Dorsolateral prefrontal cortex (tissue), 122 donors: ENCODE measurements at places on chromosomes 2 and 18.

DNA sequence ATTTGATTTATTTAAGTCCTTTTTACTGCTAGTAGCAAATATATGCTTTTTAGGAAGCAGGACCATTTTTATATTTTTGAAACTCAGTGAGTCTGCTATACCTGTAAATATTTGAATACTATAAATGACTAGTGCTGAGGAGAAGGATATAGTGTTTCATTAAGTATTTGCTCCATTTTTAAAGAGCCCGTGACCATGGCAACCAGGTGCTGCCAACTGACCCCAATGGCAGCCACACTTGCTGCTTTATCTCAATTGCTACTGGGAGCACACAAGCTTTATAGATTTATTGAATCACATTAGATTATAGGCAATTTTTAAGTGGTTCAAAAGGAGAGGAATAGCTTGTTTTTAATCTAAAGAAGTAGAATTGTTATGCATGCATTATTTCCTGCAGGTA lies 142.0 kb downstream of the SCG2 start:
- no peak for DNase-seq

DNA sequence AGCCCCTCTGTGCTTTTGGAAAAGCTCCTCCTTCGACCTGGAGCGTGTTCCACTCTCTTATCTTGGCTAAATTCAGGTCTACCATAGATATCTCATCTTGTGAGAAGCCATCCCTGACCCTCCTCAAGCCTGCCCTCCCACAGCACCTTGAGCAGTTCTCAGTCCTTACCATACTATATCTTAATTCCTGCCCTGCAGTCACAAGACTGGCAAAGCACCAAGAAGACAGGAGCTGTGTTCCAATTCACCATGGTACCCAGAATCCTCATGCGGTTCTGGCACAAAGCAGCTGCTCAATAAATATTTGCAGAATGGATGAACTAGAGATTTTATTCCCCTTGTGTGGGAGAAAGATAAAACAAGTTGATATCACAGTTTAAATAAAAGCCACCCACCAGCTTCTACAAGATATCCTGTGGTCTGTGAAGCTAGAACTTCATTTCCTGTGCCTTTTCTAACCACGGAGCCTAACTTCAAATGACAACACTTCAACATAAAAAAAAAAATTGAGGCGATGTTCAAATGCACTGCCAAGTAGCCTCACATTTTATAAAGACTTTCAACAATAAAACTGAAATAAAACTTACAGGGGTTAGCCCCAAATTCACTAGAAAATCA lies 19.5 kb downstream of the MARCHF4 start:
- DNase-seq = no peak

DNA sequence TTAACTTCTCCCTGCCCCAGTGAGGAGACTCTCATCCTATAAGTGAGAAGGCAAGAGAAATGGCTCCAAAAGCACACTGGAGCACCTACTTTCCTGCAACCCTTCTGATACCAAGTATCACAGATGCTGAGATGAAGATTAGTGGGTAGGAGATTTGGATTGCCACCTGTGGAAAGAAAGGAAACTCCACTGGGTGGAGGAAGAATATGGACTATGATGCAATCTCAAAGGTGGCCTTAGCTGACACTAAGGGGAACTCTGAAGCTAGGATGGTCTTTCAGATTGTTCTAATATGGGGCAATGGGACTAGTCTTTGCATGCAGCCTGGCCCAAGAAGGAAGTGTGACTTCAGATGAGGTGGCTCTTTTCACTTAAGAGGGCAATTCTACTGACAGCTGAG lies 21.6 kb downstream of the PRKRA start:
- DNase-seq = no peak

DNA sequence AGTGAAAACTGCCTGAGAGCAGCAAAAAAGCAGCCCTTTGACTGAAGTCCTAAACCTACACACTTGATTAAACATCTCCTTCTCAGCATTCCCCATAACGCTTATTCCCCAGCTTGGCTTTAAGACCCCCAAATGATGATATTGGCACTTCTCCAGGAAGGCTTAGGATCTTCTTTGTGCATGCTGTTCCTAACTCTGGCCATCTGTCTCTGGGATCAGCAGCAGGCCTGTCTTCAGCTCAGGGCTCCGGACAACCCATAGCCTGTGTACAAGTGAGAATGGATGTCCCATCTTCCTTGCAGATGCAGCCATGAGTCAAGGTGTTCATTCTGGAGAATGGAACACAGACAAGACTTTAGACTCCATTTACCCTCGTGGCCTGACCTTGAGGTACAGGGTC lies 81.6 kb upstream of the TMEM17 start:
- DNase-seq = no peak

DNA sequence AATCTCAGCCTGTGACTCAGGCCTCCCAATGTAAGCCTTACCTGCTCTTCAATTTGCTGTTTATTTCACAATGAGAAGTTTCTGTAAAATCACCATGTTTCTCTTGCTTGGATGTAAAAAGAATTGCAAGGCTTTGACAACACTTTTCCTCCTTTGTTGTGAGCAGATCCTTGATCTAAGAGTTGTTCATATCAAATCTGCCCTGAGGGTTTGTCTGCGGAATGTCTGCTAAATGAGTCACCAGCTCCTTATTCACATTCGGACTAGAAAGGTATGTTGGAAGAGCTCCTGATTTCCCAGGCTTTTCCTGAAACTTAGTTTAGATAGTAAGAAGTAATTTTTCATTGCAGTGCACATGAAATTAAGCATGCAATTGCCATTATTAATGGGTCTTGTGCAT lies 268.2 kb upstream of the TCF4 start:
- DNase-seq = no peak

GRCh38 chr18:76433788-76434187 lies 61.3 kb downstream of the ZNF516 start:
- no peak for DNase-seq

DNA sequence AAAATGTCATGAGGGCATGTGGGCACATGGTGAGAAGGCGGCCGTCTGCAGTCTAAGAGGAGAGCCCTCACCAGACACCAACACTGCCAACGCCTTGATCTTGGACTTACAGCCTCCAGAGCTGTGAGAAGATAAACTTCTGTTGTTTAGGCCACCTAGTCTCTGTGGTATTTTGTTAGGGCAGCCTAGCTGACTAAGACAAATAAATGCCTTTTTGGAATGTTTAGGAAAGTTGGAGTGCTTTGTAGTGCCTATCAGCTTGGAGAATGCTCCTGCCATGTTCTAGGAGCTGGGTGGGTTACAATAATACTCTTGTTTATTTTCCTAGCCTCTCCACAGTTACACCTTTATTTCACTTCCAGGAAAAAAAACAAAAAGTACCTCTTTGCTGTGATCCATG lies 92.0 kb downstream of the SPP2 start:
- DNase-seq = no peak

GRCh38 chr2:234741976-234742375 lies 209.8 kb upstream of the SH3BP4 start:
- DNase-seq = no peak
